Stimulated activated CD4-positive, alpha-beta T cell treated with anti-CD3 and anti-CD28 coated beads, TNF-alpha, amount 100 ng/mL, for 4 hours (primary cell): ENCODE measurements at places on chromosomes 11 and 22.

DNA sequence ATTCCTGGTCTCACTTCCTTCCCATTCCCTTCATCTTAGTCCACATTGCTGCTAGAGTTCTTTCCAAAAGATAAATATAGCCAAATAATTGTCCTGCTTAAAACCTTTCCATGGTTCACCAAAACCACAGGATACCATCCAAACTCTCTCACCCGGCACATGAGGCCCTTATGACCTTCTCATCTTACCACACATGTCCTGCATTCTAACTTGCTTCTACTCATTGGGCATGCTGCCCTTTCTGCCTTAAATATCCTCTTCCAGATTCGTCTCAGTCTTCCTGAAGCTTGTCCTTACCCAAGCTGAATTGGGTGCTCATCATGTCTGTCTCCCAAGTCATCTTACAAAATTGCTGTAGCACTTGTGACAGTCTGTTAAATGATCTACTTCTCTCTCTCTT lies 114.9 kb downstream of the MPPED2 start:
- DNase-seq = no peak

DNA sequence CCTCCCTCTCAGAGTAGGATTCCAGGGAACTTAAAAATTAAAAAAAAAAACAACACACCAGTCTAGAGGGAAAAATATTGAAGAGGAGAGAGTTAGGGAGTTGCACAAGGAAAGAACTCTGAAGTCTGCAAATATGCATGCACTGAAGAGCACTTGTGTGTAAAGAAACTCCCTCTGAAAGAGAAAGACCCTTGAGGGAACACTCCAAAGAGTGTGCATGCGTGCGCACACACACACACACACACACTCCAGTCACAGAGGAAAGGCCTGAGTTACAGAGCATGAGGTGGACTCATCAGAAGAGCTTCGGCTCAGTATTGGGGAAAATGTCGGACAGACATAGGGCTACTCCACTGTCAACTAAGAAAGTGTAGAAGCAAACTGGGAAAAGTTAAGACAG lies 30.1 kb downstream of the GGTLC2 start:
- DNase-seq = no peak

DNA sequence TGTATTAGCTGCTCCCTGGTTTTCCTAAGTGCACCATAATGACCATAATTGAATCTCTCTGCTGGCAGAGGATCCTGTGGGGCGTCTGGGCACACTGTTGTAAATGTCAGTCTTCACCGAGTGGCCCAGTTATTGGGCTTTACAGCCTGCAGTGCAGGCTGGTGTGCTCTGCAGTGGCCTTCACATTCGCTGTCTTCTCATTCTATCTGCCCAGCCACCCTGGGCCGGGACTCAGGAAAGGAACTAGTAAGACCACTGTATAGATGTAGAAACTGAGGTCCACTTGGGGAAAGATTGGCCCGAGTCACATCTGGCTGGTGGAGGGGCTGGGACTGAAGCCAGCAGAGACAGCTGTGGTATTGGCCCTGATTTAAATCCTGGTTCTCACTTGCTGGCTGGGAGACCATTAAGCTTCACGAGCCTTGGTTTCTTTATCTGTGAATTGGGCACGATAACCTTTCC lies 49.3 kb downstream of the TSPAN18 start:
- DNase-seq = no peak

DNA sequence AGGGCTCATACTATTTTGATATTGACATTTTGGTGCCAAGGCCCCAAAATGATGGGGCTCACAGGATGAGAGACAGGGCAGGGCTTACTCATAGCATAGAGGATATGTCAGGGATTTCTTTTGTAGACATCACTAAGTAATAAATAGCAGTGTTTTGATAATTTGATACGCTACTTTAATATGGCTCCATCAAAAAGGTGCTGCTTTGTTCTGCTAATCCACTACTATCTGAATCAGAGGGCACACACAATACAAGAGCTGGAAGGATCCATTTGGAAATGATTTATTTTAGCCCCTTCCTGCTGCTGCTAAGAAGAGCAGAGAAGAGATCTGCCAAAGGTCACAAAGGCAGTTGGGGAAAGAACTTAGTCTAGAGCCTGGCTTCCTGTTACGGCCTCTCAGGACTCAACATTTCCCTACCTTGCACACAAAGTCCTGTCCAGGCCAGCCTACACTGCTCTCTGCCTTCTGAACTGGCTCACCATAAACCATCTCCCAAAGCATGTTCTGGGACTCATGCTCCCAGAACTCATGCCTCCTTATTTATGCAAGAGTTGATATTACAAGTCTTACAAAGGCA lies 261.3 kb upstream of the ARHGAP20 start:
- DNase-seq = no peak

GRCh38 chr11:83355391-83355790 lies 69.2 kb upstream of the CCDC90B start:
- DNase-seq = no peak

DNA sequence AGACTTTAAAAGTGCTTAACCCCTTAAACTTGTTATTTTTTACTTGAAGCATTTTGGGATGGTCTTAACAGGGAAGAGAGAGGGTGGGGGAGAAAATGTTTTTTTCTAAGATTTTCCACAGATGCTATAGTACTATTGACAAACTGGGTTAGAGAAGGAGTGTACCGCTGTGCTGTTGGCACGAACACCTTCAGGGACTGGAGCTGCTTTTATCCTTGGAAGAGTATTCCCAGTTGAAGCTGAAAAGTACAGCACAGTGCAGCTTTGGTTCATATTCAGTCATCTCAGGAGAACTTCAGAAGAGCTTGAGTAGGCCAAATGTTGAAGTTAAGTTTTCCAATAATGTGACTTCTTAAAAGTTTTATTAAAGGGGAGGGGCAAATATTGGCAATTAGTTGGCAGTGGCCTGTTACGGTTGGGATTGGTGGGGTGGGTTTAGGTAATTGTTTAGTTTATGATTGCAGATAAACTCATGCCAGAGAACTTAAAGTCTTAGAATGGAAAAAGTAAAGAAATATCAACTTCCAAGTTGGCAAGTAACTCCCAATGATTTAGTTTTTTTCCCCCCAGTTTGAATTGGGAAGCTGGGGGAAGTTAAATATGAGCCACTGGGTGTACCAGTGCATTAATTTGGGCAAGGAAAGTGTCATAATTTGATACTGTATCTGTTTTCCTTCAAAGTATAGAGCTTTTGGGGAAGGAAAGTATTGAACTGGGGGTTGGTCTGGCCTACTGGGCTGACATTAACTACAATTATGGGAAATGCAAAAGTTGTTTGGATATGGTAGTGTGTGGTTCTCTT lies 2.8 kb downstream of the MALAT1 start:
- DNase-seq = no peak
